ENCODE measurements at places on chromosomes 6 and 20.

GRCh38 chr6:139230391-139230840, 61.4 kb downstream of the TXLNB start:
- DNase-seq: peak; percentile 27

DNA sequence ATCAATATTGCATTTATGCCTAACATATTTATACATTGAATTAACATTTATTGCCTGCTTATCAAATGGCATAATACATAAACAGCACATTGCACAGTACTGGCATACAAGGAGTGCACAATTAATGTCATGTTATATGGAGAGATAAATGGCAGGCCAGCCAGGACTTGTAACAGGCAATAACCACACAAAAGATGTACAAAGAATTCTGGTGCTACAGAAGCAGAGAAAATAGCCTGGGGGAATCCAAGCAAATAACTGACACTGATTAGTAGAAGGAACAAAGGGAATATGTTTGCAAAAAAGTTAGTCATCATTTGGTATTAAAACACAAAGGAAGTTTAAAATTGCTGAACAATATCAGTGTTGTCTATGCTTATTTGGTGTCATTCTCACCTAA, 27.3 kb downstream of the COL21A1 start:
- DNase-seq: no peak

DNA sequence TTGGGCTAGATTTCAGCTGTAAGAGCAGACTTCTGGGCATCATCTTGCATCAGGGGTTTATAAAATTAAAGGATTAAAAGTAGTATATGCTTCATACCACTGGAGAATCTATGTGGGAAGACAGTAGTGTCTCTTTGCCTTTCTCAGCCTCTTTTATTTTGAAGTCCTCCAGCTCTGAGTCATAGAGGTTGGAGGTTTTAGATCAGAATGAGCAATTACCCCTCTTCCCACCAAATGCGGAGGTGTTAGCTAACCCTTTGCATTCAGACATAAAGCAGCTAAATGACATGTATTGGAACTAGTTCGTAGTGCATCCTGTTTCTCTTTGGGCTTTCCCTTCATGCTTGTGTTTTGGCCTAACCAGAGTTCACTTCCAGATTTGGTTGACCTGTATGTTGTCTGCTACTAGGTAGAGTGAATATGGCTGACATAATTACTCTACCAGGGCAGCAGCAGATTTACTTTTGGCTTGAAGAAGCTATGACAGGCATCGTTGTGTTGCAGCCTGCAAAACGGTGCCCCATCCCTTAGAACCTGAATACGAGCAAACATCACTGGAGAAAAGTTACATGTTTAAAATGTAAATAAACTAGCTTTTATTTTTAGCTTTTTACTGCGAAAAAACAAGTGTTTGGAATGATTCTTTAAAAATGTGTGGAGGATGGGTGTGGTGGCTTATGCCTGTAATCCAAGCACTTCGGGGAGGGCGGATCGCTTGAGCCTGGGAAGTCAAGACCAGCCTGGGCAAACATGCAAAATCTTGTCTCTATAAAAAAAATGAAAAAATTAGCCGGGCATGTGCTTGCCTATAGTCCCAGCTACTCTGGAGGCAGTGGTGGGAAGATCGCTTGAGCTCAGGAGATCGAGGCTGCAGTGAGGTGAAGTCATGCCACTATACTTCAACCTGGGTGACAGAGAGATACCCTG, 82.2 kb downstream of the MYO6 start:
- peak; percentile 44 for DNase-seq

- DNase-seq: no peak
Observed at GRCh38 chr20:6863798-6864201, 96.3 kb downstream of the BMP2 start.

- no peak for DNase-seq
Observed at GRCh38 chr6:17519120-17519519, 81.0 kb upstream of the FAM8A1 start.

GRCh38 chr6:151609146-151609902, 115.5 kb downstream of the CCDC170 start:
- DNase-seq: no peak

- DNase-seq: no peak
Observed at GRCh38 chr6:134967711-134968110, 17.8 kb upstream of the ALDH8A1 start.

GRCh38 chr6:162119341-162119740, 608.2 kb downstream of the PRKN start:
- no peak for DNase-seq

DNA sequence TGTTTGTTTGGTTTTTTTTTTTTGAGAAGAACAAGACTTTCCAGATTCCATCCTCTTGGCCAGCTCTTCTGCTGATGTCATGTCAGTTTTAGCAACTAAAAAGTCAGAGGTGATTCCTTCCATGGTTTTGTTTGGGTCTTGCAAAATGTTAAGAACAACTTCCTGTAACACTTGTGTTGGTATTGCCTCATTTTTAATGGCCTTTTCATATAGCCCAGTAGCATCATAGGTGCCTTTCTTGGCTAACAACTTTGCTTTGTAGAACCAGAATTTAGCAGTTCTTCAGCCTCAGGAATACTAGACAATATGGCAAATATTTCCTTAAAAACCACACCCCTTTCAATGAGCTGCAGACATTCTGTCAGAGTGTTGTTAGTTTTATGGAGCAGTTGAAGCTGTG, 99.5 kb upstream of the SIRPG start:
- no peak for DNase-seq

GRCh38 chr6:21823371-21823770, 229.8 kb downstream of the SOX4 start:
- DNase-seq: no peak

- no peak for DNase-seq
Observed at GRCh38 chr6:123655521-123656306, 19.0 kb upstream of the TRDN start.

DNA sequence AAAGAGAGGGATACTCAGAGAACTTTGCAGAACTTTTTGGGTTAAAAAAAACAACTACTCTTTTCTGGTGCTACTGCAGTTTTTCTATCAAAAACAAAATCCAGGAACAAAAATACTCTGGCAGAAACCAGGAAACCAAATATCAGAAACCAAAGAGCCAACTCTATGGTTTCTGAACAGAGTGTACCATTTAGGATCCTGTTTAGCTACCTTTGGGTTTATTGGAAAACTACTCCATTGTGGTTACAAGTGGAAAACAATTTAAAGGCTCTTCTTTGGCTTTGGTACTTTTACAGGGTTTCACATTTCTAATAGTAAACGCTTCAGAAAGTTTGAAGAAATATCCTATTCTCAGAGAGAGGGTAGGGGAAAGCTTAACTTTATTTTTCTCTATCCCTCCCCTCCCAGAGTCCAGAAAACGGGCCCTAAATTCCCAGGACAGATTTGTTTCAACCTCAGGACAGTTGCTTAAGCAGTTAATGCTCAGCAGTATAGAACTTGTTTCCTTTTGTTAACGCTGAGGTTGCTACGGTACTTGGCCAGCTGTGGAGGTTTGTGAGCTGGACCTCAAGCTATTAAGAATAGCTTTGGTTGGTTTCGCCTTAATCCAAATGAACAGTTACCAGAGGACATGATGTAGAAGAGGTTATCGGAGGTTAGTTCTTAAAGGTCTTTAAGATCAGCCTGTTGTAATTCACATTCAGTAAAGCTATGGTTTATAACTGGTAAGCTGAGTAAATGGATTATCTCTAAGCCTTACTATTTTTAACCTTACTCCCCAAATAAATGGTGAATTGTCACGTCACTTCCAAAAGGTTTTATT, 47.9 kb downstream of the FOXO3 start:
- no peak for DNase-seq

GRCh38 chr6:135054226-135054568, 425 bp downstream of the HBS1L start:
- DNase-seq: no peak

DNA sequence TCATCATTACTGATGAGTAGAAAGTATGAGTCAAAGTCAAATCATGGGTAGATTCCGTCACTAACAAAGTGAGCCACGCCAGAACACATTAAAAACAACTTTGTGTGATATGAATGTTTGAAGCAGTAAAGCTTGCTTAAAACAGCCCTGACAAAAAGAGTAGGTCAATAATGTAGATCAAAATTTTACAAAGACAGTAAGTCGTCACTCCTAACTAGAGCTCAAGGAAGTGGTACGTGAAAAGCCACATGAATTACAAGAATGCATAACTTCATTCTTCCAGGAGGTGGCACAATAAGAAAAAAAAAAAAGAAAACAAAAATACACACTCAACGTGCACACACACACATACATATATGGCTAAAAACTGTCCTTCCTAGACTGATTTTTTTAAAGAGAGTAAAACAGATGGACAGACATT, 69.9 kb downstream of the HACE1 start:
- DNase-seq: no peak

GRCh38 chr20:1326031-1326930, 2.7 kb downstream of the SDCBP2 start:
- DNase-seq: no peak

DNA sequence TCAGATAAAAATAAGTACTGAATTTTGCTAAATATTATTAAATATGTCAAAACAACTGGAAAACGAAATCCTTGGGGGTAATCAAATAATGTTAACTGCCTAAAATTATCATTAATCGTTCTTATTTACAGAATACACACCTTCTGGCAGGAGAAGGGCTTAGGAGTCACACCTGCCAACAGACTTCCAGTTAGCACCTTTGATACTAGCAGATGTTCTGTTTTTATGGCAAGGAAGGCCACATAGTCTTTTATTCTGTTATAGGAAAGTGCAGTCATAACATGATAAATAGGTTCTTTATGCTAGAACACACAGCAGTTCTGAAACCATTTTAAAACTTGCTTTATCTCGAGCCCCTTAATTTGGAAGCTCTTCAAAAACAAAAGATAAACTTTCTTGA, 464.1 kb downstream of the UTRN start:
- peak; percentile 36 for DNase-seq

- no peak for DNase-seq
Observed at GRCh38 chr6:164109770-164110140, 695.2 kb downstream of the QKI start.

GRCh38 chr6:78861509-78861908, 5.8 kb upstream of the IRAK1BP1 start:
- DNase-seq: no peak

DNA sequence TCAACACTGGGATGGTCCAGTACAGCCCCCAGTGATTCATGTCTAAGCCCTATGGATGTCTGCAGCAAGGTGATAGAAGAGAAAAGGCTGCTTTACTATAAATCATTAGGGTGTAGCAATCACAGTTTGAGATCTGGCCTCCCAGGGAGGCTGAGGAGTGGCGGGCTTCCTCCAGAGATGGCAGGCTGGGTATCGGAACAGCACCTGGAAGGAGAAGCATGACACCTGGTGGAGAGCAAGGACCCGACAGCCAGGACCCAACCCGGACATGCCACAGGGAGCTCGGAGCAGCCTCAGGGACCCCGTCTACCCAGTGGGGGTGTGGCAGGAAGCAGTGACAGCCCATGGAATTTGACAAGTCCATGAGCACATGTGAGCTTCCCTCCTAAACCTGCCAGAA, 114.8 kb upstream of the CD93 start:
- no peak for DNase-seq

DNA sequence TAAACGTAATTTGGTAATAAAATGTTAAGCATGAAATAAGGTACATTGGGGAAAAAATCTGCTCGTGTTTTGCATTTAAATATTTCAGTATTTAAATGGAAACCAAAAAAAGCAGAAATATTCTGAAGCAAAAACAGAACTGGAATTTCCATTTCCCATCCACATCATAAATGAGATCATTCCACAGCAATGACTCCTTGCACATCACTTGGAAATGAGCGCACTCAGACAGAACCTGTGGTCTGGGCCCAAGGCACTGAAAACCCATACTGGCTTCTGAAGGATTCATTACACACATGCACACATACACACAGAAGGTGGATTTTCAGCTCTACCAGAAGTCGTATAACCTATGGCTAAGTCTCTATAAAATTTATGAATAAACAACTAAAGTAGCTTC, 174.8 kb downstream of the IBTK start:
- no peak for DNase-seq

- no peak for DNase-seq
Observed at GRCh38 chr6:142276256-142276655, 25.6 kb upstream of the ADGRG6 start.

DNA sequence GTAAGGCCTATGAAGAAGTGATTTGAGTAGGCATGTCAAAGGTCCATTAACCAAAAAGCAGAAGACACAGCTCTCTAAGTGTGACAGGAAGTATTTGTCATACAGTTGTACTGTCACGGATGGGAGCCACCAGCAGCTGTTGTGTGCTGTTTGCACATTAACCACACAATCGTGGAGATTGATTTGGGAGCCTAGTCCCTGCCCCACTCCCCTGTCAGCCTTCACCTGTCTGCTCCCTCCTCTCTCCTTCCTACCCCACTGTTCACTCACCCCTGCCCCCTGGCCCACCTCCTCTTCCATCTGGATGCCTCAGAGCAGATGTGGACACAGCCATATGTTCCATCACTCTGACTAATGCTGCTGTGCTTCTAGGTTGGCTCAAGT, 124.7 kb upstream of the SPACA1 start:
- peak; percentile 37 for DNase-seq

GRCh38 chr6:44676826-44677433, 289.4 kb downstream of the CDC5L start:
- DNase-seq: no peak
